ENCODE measurements at places on chromosomes 1 and 21.

- no peak for DNase-seq
Measured at GRCh38 chr1:209063767-209064659, 519.5 kb upstream of the CAMK1G start.

DNA sequence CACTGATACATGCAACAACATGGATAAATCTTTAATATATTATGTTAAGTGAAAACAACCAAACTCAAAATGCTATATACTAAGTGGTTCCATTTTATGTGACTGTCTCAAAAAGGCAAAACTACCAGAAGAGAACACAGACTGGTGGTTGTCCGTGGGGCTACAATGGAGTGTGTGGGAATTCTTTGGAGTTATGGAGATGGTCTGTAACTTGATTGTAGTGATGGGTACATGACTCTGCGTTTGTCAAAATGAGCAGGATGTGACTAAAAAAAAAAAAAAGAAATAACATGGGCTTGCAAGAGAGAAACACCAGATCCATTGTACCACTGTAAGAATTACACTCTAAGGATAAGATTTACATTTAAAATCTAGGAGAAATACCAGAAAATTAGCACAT, 52.2 kb upstream of the KIAA1614 start:
- DNase-seq: no peak

DNA sequence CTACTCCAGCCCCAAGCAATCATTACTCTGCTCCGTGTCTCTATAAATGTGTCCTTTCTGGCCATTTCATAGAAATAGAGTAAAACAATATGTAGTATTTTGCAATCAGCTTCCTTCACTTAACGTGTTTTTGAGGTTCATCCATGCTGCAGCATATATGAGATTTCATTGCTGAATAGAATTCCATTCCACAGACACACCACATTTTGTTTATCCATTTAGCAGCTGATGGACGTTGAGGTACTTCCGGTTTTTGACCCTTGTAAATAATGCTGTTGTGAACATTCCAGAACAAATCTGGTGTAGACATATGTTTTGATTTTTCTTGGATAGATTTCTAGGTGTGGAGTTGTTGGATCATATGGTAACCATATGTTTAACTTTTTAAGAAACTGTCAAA, 30.7 kb downstream of the ADAM30 start:
- DNase-seq: no peak

- peak; percentile 65 for DNase-seq
Measured at GRCh38 chr1:44036409-44037139, 5.3 kb upstream of the SLC6A9 start.

GRCh38 chr1:40785446-40785845, 1.9 kb downstream of the KCNQ4 start:
- DNase-seq: no peak

DNA sequence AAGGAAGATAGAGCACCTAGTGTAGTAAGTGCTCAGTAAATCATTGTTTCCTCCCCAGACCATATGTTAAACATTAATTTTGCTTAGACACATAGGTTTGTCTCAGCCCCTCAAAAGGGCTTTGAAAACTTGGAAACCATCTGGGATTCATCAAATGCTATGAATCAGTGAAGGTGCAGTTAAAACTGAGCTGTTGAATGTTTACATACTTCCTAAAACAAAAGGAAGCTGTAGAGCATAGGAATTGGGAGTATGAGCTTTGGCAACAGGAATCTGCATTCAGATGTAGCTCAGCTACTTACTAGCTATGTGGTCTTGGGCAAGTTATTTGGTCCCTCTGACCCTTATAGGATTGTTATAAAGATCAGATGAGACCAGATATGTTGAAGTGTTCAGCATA, 18.7 kb upstream of the PODN start:
- DNase-seq: no peak

- DNase-seq: no peak
Measured at GRCh38 chr1:38488162-38488898, 371.2 kb downstream of the RRAGC start.

GRCh38 chr1:21077085-21077484, 99.6 kb downstream of the EIF4G3 start:
- no peak for DNase-seq

DNA sequence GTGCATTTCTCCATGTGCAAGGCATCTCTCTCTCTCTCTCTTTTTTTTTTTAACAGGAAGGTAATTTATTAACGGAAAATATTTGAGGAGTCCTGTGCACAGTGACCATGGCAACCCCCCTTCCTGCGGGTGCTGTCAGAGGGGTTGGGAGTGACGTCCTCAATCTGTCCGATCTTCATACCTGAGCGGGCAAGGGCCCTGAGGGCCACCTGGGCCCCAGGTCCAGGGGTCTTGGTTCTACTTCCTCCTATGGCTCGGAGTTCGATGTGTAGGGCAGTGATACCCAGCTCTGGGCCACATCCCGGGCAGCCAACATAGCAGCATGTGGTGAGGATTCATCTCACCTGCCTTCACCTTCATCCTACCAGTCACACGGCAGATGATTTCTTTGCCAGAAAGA, 11.0 kb downstream of the MAPKAPK2 start:
- DNase-seq: no peak

DNA sequence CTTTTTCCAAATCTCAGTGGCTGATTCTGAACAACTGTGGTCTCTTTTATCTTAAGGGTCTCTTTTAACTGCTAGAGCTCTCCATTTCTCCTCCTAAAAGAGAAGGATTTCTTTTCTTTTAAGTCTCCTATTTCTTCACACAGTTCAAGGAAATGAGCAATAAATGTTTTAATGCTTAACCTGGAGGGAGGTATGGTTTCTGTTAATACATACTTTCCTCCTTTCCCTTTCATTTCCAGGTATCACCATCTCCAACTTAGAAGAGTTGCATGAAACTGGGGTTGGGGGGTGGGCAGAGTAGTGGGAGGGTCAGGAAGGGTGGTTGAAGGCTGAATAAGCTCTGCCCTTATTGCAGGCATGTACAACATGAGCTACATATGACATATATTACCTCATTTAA, 31.4 kb downstream of the HSD3B2 start:
- DNase-seq: no peak

DNA sequence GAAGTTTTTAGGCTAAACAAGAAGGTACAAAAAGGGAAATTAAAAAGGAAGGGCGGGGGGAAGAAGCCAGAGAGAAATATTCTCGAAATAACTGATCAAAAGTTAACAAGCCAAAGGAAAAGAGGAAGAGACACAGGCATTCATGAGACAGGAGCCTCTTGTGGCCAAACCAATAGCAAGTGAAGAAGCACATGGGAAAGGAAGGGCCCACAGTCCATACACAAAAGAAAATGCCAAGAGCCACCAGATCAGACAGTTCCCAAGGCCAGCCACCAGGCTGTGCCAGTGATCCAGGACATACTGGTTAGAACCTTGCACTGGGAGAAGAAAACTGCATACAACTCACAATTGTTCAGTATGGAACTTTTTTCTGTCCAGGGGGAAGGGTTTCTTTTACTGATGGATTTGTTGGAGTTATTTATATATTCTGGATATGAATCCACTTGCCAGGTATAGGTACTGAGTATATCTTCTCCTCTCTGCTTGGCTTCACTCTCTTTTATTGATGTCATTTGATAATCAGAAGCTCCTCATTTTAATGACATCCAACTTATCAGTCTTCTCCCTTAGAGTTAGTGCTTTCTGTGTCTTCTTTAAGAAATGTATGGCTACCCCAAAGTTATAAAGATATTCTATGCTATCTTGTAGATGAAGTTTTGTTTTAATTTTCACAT, 76.8 kb downstream of the CD46 start:
- peak; percentile 50 for DNase-seq

DNA sequence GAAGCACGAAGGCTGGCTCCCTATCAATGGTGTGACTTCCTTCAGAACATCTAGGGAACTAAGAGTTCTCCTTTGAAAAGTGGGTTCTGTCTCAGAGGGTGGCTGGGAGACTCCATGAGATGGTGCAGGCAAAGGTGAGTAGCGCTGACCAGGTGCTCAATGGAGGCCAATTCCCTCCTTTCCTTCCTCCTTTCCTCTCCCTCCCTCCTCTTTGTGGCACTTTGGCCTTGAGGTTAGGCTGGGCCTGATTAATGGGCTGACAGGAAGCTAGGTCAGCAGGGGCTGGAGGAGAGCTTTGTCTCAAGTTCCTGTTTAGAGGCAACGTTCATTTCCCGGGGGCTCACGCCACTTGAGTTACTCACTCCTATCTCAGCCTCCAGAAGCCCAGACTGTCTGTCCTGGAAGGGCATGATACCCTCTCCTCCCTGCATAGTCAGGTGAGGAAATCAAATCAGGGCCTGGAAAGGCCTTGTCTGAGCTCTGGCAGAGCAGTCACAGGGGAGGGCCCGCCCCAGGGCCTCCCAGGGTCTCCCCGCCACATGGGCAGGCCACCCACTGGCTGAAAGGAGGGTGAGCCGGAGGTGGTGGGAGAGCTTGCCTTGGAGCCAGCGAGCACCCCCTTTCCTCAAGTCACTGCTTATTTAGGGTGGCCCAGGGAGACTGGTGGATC, 58.4 kb upstream of the SSBP3 start:
- no peak for DNase-seq

DNA sequence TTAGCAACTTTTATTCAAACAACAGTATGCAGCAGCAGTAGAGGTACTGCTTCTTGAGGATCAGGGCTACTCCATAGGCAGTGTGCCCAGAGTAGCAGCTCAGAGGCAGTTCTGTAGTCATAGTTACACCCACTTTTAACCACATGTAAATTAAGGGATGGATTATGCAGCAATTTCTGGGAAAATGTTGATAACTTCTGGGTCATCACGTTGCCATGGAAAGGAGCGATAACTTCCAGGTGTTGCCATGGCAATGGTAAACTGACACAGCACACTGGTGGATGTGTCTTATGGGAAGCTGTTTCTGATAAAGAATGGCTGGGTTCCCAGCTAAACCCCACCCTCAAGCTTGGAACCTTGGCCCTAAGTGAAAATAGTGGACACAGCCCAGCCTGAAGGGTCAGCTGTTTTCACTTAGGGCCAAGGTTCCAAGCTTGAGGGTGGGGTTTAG, 29.0 kb upstream of the PLA2G2A start:
- DNase-seq: no peak

- DNase-seq: no peak
Measured at GRCh38 chr1:108080448-108080847, 115.5 kb upstream of the VAV3 start.

DNA sequence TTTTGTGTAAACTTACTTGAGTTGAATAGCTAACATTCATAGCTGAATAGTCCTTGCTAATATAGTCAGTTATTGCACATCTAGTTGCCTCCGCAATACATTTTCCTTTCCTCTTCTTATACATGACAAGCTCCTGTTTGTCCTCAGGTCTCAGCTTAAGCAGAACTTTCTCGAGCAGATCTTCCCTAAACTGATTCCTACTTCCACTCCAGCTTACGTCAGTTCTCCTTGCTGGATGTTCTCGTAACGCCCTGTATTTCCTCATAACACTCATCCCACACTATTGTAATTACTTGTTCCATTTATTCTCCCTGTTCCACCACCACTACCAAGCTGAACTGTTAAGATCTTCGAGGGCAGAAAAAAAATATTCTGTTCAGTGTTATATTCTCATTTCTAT, 15.1 kb upstream of the OMA1 start:
- DNase-seq: no peak

DNA sequence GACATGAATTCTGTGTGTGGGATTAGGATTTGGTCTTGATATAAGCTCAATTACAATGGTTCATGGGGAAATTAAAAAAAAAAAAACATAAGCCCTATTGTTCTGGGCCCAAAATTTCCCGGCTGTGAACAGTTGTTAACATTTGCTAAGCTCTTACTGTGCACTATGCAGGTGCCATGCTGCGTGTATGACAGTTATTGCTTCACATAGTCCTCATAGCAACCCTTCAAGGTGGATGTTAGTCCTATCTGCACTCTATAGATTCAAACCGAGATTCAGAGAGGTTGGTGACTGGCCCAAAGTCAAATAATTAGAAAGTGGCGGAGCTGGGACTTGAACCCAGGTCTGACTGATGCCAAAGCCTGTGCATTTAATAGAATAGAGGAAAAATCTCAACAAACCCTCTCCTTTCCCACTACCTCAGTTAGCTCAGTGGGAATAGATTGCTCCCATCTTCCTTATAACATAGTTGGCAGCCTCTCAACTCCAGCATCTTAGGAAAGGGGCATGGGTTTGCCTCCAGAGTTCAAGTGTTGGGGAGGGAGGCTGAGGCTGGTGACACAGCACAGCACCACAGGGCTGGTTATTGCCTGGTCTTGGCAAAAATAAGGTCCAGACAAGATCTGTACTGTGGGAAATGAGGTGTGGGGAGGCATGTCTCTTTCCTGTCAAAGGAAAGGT, 55.0 kb upstream of the GCLM start:
- DNase-seq: no peak

DNA sequence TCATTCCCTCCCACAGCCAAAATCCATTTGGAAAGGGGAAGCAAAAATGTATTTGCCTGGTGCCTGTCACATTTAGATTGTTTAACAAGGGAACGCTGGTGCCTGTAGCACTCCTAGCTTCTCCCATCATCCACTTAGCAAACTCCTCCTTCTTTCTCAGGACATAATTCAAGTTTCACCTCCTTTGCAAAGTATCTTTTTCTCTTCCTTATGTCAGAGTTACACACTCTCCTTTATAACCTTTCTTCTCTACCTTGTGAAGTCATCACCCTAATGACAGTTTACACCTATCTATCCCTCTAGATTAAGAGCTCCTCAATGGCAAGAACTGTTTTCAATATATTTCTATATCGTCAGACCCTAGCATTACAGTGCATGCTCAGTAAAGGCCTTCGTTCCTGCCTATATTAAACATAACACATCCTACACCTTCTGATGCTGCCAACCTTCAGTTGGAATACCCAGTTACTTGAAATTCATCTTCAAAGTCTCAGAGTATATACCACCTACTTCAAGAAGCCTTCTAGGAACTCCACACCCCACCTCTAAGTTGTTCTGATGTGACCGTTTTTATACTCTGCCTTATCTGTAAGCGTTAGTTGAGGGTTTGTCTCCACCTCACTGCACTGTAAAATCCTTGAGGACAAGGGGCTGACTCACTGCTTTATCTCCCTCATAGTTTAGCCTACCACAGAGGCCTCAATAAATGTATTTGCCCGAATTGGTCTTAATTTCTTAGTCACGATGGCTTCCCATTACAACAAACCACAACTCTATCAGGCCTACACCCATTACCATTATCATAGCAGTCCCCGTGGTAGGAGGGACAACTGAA, 1.0 kb upstream of the EPS15 start:
- no peak for DNase-seq

DNA sequence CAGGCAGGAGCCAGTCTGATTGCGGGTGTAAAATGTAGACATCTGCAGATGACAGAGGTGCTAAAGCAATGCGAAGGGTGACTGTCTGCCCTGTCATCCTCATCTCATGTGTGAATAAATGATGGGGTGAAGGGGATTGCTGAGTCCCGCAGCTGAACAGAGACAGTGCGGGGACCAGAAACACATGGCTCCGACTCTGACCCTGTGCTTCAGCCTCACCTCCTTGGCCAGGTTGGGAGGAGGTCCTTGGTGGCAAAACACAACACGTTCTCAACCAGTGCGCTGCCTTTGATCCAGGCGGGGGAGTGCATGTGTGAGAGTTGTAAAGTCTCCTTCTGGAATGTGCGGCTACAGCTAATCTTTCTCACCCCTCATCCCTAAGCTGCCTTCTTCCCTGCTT, 32.0 kb upstream of the TTC22 start:
- no peak for DNase-seq

GRCh38 chr1:65421351-65422025, 1.0 kb downstream of the LEPR start:
- DNase-seq: no peak

GRCh38 chr1:18748435-18748834, 111.0 kb downstream of the TAS1R2 start:
- DNase-seq: no peak
